NCI-H187 treated with DMSO at 0.1 percent for 48 hours (cell line): ENCODE measurements at places on chromosomes 3 and 15.
A peak's percentile ranks its signal among the peaks of the same experiment; 100 is the strongest.

DNA sequence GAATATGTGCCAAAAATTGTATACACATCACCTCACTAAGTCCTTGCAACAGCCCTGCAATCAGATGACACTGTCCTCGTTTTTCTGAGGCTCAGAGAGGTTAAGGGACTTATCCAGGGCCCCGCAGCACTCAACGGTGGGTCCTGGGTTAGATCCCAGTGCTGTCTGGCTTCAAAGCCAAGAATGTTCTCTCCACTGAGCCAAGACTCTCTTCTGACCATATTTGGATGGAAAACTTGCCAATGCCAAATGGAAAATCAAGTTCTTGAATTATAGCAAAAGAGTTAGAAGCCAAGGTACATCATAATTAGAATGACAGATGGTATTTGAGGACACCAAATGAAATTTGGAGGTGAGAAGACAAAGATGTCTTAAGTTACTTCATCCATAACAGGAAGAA, 75.9 kb downstream of the NCEH1 start:
- no peak for DNase-seq

GRCh38 chr3:188431553-188431952, 277.6 kb downstream of the LPP start:
- DNase-seq: no peak

GRCh38 chr15:31032961-31033371, 41.5 kb upstream of the MTMR10 start:
- no peak for DNase-seq

DNA sequence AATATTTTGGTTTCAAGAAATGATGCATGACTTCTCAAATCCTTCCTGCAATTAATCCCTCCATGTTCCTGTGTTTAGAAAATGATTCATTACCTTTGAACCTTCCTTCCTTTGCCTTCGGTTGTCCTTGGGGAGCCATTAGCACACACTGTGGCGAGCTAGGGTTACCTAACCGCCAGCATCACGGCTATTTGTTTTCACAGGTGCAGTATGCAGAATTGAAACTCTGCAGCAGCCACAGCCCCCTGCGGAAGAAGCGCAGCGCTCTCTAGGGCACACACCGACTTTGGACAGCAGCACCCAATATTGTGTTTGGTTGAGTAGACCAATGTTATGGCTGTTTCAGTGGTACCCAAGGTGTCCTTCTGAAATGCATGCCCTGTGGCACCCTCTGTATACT, 247.4 kb downstream of the MCTP2 start:
- peak; percentile 35 for DNase-seq

DNA sequence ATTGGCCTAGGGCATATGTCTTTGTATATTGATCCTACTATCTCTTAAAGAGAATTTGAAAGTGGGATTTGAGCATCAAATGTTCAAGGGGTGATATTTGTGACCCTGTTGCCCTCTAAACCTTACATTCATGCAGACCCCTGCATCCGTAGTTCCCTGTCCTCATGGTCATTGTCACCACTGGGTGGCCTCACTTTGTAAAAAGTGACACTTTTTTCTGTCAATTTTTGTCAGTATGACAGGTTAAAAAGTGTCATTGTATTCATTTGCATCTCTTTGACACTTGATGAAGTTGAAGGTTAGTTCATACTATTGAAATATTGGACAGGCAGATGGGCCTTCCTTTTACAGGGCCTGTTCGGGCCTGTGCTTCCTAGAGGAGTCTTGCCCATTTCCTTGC, 12.3 kb upstream of the KLF15 start:
- DNase-seq: no peak

- DNase-seq: no peak
Observed at GRCh38 chr3:98592345-98592935, 971 bp downstream of the CPOX start.

GRCh38 chr3:170154569-170155143, 26.9 kb downstream of the PHC3 start:
- DNase-seq: no peak

- no peak for DNase-seq
Observed at GRCh38 chr3:167397826-167398225, 17.7 kb upstream of the ZBBX start.

DNA sequence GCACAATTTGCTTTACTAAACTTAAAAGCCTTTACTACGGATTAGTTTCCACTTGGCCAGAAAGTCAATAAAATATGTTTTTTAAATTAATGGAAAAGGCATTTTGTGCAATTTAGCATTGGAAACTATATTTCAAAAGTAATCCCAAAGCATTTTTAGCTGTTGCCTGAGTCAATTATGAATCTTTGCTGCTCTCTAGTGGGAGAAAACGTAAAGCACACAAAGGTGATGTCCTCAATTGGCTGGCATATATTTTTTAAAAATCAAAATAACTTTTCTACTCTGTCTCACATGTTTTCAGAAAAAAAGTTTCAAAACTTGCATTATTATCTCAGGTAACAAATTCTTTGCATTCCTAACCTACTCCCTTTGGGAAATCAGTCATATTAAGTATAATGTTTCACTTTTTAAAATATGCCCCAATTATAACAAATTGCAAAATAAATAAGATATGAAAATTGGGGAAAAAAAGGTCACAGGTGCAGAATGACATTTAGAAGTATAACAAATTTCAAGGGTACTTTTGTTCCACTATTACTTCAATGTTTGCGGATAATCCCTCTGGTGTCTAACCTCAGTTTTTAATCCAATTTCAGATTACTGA, 47.2 kb upstream of the TEX55 start:
- no peak for DNase-seq

GRCh38 chr3:53217175-53217574, 38.6 kb downstream of the TKT start:
- no peak for DNase-seq

DNA sequence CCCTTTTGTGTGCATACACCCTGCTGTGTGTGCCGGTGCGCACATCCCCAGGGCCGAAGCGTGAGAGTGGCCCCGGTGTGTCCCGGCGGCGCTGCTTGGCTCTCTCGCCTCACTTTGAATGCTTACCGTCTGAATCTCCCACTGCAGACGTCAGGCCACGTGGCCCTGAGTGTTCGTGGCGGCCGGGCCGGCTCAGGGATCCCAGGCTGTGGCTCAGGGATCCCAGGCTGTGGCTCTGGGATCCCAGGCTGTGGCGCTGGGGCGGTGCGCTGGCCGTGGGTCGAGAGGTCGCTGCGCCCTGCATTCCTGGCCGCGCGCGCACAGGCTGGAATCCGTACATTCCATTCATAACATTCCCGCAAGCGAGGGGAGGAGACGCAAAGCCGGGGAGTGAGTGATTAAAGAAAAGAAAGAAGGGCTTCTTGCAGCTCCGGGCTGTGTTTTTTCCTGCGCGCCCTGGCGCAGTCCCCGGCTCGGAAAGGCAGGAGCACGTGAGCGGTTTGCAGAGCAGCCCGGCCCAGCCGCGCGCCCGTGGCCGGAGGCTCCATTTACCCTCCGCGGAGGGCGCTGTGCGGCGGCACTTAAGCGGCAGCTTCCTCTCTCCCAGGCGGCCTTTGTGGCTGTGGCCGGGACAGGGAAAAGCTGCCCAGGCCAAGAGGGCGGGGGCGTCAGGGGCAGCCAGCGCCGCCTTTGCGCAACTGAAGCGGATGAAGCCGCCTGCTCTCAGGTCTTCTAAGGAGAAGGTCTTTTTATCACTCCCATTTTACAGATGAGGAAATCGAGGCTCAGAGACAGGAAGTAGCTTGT, 87.0 kb upstream of the ALDH1L1 start:
- DNase-seq: no peak

DNA sequence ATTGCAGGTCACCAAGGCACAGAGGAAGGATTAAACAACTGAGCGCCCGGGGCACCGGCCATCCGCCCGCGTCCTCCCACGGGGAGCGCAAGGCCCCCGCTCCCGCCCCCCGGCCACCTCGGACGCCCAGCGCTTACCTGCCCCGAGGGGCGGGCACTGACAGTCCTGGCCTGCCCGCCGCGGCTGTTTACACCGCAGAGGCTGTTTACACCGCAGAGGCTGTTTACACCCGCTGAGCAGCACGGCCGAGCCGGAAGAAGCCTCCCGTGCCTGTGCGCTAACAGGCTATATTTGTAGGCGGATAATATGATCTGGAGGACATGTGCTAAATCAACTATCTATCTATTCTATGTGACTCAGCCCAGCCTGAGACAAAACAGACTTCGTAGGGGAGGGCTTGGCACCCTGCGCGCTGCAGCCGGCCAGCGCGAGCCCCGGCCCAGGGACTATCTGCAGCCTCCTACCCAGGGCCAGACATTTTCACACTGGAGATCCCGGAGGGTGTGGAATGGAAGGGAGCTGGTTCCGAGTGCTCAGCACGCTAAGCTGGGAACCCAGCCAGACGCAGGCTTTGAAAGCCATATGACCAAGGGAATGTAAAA, at the start of gene LRRC2:
Gene LRRC2, minus strand, starts transcription at position 263 of the 602 bp plus-strand sequence. CDS start 14,711 bp downstream, outside the sequence.
- DNase-seq: no peak

- DNase-seq: no peak
Observed at GRCh38 chr3:153313302-153313965, 151.4 kb downstream of the RAP2B start.

DNA sequence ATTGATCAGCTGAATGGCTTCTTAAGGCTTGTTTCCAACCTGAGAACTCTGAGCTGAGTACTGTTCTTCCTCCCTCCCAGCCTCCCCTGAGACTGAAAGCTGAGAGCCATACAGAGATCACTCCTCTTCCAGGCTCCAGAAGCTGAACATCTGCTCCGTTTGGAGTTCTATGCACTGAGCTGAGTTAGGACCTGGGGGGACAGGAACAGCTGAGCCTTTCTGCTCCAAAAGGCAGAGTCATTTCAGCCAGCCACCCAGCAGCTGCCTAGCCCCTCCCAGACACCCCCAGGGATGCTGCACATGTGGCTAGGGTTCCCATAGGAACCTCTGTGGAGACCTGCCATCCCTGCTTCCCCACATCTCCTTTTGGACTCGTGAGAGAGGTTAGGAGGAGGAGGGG, 64.2 kb upstream of the GLCE start:
- DNase-seq: peak; percentile 24

GRCh38 chr3:49689046-49689907, at the start of the genes MST1 and RNF123:
Gene MST1 (minus strand): TSS chr3:49689474. CDS start chr3:49688691, 783 bp downstream.
Gene RNF123 (plus strand): TSS chr3:49689557. CDS start chr3:49691166, 1,609 bp downstream.
- DNase-seq: no peak

- DNase-seq: no peak
Observed at GRCh38 chr3:33117461-33117860, 3.6 kb downstream of the CRTAP start.

- DNase-seq: no peak
Observed at GRCh38 chr3:152591515-152591914, 243.4 kb upstream of the P2RY1 start.

DNA sequence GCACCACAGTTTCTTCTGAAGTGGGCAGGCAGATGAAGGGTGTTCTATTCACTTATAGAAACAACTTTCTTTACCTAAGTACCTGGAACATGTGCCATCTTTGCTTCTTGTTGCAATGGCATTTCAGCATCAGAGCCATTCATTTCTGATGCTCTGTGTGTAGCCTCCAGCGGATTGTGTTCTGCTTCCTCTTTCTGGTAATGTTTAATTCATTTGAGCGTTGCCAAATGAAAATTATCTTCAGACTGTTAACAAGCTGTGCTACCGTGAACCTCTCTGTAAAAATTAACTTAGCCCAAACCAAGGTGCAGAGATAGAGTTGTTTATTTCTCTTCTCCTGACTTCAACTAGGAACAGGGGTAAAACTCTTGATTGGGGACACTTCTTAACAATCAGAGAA, 302.0 kb downstream of the EDEM1 start:
- DNase-seq: no peak

- DNase-seq: no peak
Observed at GRCh38 chr3:55571913-55572312, 84.8 kb upstream of the WNT5A start.

DNA sequence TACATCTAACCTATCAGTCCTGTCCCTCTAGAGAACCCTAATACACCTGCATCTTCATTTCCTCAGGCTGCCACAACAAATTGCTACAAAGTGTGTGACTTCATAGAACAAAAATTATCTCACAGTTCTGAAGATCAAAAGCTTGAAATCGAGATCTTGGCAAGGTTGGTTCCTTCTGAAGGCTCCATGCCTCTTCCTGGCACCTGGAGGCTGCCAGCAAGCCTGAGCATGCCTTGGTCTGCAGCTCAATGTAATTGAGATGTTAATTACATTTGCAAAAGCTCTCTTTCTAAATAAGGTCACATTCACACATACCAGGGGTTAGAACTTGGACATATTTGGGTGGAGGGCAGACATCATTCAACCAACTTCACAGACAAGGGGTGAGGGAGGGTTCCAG, 86.4 kb upstream of the ABHD17C start:
- no peak for DNase-seq

- DNase-seq: no peak
Observed at GRCh38 chr3:58296269-58296668, 9.8 kb upstream of the RPP14 start.

GRCh38 chr3:32577174-32577573, 6.5 kb upstream of the DYNC1LI1 start:
- DNase-seq: no peak

- DNase-seq: no peak
Observed at GRCh38 chr15:59399465-59400102, 26.9 kb upstream of the MYO1E start.

GRCh38 chr3:98962951-98963350, 61.5 kb upstream of the DCBLD2 start:
- no peak for DNase-seq

GRCh38 chr15:85974348-85974705, 105.3 kb upstream of the AGBL1 start:
- DNase-seq: no peak

- no peak for DNase-seq
Observed at GRCh38 chr3:127718916-127719290, 46.2 kb downstream of the ABTB1 start.

DNA sequence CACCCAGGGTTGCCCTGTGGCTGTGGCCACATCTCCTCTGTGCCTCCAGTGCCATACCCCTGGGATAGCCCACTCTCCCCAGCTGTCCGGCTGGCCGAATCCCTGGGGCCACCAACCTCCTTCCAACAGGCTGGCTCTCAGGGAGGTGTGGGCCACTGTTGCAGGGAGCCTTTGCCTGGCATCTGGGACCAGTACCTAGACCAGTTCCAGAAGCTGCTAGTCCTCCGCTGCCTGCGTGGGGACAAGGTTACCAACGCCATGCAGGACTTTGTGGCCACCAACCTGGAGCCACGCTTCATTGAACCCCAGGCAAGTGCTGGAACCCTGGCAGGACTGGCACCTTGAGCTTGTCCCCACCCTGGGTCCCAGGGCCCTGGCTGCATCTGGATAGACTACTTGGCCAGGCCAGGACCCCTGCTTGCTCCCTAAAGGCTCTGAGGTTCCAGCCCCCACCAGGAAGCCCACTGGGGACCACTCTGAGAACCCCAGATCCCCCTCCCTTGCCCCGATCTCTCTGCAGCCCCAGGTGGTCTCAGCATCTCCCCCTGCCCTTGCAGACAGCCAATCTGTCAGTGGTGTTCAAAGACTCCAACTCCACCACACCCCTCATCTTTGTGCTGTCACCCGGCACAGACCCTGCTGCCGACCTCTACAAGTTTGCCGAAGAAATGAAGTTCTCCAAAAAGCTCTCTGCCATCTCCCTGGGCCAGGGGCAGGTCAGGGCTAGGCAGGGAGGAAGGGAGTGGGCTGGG, 50.0 kb downstream of the SEMA3G start:
- no peak for DNase-seq

- DNase-seq: no peak
Observed at GRCh38 chr3:56397798-56398197, 70.5 kb downstream of the ERC2 start.

- DNase-seq: no peak
Observed at GRCh38 chr3:41370307-41370706, 171.0 kb downstream of the CTNNB1 start.

- no peak for DNase-seq
Observed at GRCh38 chr3:119697394-119697793, 5.4 kb upstream of the CFAP91 start.

- no peak for DNase-seq
Observed at GRCh38 chr3:45984331-45985312, 11.0 kb downstream of the FYCO1 start.

GRCh38 chr15:50016951-50017350, 102.1 kb downstream of the ATP8B4 start:
- DNase-seq: no peak
